ENCODE measurements at places on chromosomes 5 and 9.

DNA sequence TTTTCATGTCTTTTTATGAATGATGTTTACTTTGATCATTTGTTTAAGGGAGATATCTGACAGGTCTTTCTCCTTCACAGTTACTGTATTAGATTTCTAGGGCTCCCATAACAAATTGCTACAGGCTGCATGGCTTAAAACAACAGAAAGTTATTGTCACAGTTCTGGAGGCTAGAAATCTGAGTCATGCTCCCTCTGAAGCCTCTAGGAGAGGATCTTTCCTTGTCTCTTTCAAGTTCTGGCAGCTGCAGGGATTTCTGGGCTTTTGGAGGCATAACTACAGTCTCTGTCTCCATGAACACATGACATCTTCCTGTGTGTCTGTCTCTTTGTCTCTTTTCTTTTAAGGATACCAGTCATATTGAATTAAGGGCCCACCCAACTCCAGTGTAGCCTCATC lies 557.3 kb upstream of the SEMA6A start:
- no peak for DNase-seq

GRCh38 chr9:125767349-125767748 lies 20.2 kb downstream of the PBX3 start:
- DNase-seq = no peak

- no peak for DNase-seq
Observed at GRCh38 chr5:41213340-41213739, at the start of gene C6. Gene C6 (minus strand): TSS chr5:41213532. CDS start chr5:41203230, 10,302 bp downstream.

DNA sequence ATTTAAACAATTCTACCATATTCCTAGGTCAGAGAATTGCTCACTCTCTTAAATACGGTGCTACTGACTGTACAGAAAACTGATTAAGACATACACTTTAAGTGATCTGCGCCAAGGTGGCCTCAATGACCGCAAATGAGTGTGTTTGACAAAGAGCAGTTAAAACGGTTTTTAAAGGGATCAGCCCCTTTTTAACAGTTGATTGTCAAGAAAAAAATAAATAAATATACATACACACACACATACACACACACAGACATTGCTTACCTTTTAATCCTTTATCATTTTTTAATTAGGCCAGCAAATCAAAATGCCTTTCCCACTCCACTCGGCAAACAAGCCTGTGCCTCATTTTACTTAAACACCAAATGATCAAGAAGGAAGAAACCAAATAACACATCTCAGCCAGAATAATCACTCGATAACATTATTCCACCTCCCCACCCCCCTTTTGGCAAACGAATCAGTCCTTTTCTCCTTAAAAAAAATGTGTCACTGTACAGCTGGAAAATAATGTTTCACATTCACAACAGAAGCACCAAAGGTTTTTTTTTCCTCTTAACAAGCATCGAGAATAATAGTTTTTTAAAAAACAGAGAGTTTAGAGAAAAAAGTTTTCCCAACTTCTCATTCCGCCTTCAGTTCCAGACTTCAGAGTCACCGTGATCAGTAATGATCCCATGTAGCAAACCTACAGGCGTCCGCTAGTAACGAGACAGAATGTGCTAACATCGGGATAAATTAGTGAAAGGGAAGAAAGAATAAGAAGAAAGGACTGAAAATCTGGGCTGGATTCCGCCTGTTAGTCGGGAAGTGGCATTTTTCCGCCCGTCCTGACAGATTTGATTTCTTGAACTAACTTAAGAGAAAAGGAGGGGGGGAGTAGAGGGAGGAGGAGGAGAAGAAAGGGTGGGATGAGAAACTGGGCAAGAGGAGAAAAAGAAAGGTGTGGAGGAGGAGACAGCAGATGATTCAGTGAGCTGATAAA lies at the start of gene ZNF608:
Gene ZNF608, minus strand, starts transcription at position 712 of the 988 bp plus-strand sequence. CDS start 1,650 bp downstream, outside the sequence.
- DNase-seq = no peak

GRCh38 chr9:113781896-113782295 lies 94.2 kb upstream of the ZNF618 start:
- DNase-seq = no peak

GRCh38 chr5:178472138-178472537 lies 118.1 kb downstream of the COL23A1 start:
- DNase-seq = no peak
